ENCODE measurements at places on chromosomes 2 and 18. TPM values are rescaled to one million over a fixed set of nuclear protein-coding genes. Genes with fewer than 3 reads are reported as not detected.

DNA sequence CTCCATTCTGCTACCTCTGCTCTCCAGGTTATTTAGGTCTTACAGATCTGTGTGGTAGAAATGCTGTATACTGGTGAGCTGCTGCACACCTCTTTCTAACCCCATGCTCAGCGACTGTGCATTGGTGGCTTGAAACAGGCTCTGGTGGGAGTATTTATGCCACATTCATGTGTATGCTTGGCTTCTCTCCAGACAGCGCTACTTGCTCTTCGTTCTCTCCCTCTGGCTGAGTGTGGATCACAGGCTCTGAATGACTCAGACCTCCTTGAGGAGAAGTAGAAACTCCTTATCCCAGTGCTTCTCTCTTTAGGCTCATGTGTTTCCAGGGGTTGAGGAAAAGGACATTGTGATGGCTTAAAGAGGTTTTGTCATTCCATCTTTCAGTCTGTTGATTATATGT, 54.9 kb downstream of the FHOD3 start:
- no peak for DNase-seq

DNA sequence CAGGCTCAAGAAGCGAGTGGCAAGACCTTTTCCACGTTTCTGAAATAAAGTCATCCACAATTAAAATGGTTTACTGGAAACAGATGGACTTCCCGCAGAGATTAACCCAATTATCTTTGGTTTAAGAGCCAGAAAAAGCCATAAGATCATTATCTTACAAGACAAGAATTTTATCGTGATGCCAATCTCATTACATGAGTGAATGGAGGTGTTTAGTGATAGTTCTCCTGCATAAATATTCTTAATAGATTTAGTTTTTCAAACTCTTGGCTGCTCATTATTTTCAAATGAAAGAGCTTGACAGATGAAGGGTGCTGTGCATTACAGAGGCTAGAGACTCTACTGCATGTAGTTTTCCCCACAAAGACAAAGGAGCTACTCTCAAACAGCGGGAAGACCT, 1028.4 kb upstream of the PIK3C3 start:
- DNase-seq, result no peak

TYMS gene
- total RNA-seq, result 279 TPM

PLCL1 gene
- 1.2 TPM for total RNA-seq

HOXD3 gene
- total RNA-seq, result not detected

GAREM2 gene
- 1.6 TPM for total RNA-seq

Data from activated CD4-positive, alpha-beta memory T cell treated with anti-CD3 and anti-CD28 coated beads, Interleukin-2, amount 10 ng/mL, durations not matched to agents 7 days and 5 days (primary cell).